ENCODE measurements at places on chromosomes 2 and 18.

GRCh38 chr2:66704786-66705185, 269.9 kb downstream of the MEIS1 start:
- DNase-seq = no peak

- DNase-seq = no peak
Measured at GRCh38 chr2:232234922-232235615, 143.5 kb upstream of the ALPP start.

DNA sequence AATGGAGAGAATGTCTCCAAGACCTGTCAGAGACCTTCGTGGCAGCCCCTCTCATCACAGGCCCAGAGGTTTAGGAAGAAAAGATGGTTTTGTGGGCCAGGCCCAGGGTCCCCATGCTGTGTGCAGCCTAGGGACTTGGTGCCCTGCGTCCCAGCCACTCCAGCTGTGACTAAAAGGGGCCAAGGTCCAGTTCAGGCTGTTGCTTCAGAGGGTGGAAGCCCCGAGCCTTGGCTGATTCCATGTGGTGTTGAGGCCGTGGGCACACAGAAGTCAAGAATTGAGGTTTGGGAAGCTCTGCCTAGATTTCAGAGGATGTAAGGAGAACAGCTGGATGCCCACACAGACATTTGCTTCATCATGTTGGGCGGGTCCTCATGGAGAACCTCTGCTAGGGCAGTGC, 45.1 kb upstream of the ACTR2 start:
- no peak for DNase-seq

DNA sequence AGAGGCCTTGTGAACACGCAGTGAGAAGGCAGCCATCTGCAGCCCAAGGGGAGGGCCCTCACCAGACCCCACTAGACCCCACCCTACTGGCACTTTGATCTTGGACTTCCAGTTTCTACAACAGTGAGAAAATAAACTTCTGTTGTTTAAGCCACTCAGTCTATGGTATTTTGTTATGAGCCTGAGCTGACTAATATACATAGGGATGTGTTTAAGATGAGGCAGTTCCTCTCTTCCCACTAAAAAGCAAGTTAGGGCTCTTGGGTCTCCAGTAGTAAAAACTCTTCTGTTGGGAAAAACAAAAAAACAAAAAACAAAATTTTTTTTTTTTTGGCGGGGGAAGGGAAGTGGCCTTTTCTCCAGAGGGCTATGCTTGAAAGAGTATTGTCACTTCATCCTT, 233.2 kb upstream of the SMAD7 start:
- no peak for DNase-seq

DNA sequence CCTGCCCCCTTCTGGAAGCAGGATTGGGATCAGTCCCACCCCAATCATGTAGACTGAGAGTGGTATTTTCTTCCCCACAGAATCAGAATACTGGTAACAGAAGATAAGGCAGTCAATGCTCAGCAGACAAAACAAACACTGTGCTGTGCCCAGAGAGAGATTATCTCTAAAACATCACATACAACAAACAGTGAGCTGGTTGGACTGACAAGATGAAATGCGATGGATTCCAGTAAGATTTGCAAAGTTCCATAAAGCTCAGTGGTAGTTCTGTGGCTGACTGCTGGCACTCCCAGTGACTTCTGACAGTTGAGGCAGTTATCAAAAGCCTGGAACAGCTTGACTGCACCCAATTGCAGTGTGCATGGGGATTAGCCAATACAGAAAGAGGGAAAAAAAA, 311.5 kb upstream of the MGAT5 start:
- no peak for DNase-seq

GRCh38 chr2:133773854-133774653, 205.8 kb upstream of the NCKAP5 start:
- DNase-seq = no peak

DNA sequence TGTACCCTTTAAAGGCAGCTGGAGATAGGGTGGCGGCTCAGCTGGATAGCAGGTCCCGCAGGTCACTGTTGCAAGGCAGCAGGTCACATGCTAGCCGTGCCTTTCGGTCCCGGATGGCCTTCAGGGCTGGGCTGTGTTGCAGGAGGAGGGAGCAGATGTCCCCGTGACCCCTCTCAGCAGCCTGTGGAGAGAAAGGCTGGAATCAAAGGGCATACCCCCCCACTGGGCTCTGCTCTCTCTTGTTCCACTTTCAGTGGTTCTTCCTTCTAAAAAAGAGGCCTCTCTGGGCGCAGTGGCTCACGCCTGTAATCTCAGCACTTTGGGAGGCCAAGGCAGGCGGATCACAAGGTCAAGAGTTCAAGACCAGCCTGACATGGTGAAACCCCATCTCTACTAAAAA, 4.4 kb upstream of the ANKRD23 start:
- DNase-seq = no peak

DNA sequence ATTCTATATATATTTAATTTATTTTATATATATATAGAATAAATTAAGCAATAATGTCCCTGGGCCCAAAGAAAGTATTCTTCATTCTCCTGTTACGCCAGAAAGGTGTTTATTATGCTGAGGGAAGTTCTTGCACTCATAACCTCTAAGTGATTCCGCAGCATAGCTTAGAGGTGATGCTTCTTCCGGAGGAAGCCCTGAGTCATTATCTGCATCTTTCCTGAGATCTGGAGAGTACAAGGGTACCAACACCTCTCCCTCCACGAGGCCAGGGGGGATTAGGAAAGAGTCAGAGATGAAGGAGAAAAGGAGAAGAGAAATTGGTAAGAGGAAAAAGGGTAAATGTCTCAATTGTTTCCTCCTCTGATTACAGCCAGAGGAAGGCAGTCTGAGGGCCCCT, 43.1 kb upstream of the RTN4 start:
- no peak for DNase-seq

DNA sequence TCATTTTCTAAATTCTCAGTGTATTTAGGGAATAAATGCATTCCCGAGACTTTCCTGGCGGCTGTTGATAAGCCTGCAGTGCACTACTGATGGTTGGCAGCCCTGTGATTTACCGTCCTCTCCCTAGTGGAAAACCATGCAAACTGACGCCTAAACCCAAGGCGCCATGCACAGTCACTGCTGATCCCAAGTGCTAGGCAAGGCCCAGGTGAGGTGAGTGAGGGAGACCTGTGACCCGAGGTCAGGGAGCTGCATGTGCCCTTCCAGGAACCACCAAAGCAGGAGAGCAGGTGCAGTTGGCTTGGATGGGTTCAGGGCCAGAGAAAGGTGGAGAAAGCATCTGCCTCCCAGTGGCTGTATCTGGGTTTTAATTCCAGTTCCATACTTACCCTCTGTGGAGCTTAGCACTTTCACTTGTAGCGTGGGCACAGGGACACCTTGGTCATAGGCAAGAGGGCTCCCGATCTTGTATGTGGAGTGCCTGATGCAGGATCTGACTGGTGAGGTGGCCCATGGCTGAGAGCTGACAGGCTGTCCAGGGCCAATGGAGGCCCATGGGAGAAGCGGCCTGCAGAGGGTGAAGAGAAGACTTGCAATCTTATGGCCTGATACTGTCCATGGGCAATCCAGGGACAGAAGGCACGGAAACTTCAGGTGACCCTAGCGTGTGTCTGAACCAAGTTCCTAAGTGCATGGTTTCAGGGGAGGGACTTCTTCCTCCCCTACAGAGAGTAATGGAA, 131.3 kb downstream of the SH3RF3 start:
- DNase-seq = no peak

DNA sequence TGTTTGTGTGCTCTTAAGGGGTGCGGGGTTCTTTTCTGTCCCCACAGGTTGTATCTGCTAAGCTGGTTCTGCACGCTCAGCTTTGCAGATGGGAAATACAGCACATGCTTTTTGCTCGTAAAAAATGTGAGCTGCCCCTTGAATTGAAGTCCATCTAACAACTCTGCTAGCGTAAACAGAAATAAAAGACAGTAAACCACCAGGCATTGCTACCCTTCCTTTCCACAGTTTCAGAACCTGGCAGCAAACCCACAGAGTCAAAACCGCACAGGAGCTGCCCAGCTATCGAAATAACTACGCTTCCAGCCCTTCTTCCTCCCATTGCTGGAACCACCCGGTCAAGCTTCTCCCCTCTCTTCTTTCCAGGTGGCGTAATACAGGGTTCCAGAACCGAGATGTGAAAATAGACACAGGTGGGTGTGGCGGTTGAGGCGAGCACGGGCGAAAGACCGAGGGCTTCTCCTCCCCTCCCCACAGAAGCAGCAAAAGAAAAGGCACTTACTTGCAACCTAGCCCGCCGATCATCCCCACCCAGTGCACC, 479 bp downstream of the SCN9A start:
- DNase-seq = peak; percentile 43

GRCh38 chr2:64036034-64036705, 16.9 kb upstream of the VPS54 start:
- peak; percentile 81 for DNase-seq

GRCh38 chr18:26103579-26103978, 13.2 kb upstream of the SS18 start:
- DNase-seq = peak; percentile 44

GRCh38 chr18:75678627-75679026, 251.1 kb upstream of the SMIM21 start:
- no peak for DNase-seq

DNA sequence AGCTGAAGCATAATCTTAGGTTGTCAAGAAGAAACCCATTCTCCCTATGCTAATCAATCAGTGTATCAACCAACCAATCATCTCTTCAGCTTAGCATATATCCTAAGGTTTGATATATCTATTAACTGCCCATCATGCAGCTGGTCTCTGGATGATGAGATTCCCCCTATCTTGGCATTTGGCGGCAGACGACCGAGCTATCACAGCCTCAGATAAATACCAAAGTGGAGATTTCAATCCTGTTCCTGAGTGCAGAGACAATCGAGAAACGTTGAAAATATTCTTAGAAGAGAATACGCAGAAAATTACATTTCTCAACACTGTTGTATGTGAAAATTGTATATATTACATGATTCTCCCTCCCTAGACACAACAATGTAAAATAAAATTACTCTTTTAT, 259.0 kb upstream of the SIX3 start:
- DNase-seq = no peak

DNA sequence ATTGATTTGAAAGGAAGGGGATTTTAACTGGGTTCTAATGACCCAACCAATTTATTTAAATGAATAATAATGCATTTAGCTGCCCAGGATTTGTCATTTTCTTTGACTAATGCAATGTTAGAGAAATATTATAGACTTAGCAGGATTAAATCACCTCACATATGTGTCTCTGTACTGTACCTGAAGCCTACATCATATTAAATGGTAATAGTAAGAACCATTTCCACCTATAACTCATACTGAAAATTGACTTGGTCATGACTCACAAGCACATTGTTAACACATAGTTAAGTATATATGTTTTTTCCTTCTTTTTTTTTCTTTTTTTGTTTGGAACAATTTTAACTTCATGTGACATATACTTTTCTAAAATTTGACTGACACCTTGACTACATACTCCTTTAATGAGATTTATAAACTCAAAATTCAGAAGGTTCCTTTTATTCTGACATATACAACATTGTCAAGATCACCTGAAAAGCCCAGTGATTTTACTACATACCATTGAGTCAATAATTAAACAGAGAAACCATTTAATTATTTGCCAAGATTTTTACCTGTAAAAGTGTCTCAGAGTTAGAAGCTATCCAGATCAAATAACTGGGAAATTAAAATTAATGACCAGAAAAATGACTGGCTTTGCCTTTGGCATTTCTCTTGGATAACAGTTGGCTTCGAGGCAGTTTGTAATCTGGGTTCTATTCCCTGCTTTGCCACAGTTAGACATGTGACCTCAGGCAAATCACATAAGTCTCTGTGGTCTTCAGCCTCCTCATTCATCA, 58.8 kb upstream of the CDC42EP3 start:
- DNase-seq = no peak
